CD4-positive, alpha-beta T cell treated with Interleukin-10 for 1 hour (primary cell): ENCODE measurements at places on chromosomes 12 and 14.

DNA sequence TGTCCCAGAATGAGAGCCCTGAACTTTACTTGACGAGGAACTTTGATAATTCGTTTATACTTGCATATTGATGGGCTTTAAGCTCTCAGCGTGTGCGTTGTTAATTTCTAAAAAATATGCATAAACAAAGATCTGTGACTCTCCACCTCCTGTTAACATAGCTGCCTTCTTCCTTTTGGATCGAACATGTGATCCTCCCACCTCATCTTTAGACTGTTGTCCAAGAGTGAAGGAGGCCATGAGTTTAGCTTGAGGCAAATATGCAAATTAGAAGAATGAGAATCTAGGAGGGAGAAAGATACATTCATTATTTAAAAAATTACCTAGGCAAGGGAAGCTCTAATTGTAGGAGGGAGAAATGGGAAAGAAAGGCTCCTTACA, 617 bp downstream of the TTC8 start:
- no peak for DNase-seq

GRCh38 chr14:74834692-74835392, 41.1 kb downstream of the PROX2 start:
- no peak for DNase-seq

- no peak for DNase-seq
These were observed 61.6 kb upstream of the KTN1 start for GRCh38 chr14:55518391-55518790.

- no peak for DNase-seq
These were observed 1.6 kb downstream of the BEGAIN start for GRCh38 chr14:100585448-100586152.

DNA sequence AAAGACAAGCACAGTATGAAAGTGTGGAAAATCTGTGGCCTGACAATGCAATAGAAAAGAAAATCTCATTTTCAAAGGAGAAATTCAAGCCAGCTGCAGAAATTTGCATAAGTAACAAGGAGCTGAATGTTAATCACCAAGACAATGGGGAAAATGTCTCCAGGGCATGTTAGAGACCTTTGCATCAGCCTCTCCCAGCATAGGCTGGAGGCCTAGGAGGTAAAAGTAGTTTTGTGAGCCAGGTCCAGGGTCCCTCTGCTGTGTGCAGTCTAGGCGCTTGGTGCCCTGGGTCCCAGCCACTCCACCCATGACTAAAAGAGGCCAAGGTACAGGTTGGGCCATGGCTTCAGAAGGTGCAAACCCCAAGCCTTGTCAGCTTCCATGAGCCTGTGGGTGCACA, 58.3 kb downstream of the TESPA1 start:
- no peak for DNase-seq

DNA sequence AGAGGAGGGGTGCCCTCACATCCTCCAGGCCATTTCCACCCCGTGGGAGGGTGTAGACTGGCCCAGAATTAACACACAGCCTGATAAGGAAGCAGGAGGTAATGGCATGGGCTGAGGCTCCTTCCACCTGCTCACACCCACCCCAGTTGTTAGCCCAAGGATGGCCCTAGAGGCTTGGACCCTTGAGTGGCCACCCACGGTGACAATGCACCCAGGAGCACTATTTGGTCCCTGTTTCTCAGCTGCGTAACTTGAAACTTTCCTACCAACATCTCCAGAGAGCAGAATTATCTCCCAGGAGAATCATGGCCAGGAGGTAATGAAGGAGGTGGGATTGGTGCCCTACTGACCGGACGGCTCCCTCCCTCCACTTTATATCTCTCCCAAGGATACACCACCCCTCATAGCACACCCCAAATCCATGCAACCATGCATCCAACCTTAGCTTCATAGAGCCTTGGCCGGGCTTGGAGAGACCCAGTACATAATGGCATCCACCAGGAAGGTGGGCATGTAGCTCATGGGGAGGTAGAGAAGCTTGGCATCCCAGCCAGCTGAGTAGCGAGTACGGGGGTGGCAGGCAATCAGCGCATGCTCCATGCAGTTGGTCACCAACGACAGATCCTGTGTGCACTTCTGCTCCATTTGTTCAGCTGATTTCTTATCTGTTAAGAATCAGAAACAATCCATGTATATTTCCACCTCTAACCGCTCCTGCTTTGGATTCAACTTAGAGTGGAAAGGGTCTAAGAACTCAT, 5.6 kb downstream of the RDH16 start:
- DNase-seq = no peak

GRCh38 chr14:34997762-34998161, 15.0 kb downstream of the SRP54 start:
- DNase-seq = no peak

DNA sequence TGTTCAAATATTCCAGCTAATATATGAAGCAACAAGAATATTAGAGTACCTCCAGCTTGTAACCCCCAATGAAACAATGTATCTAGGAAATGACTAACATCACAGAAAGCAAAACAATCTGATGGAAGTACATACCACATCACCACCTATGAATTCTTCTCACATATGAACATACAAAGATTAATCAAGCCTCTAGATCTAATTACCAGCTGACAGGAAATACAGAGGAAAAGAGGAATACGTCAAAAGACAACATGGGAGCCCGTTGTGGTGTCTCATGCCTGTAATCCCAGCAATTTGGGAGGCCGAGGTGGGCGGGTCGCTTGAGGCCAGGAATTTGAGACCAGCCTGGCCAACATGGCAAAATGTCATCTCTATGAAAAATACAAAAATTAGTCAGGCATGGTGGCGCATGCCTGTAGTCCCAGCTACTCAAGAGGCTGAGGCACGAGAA, 7.5 kb downstream of the NEDD8 start:
- no peak for DNase-seq

DNA sequence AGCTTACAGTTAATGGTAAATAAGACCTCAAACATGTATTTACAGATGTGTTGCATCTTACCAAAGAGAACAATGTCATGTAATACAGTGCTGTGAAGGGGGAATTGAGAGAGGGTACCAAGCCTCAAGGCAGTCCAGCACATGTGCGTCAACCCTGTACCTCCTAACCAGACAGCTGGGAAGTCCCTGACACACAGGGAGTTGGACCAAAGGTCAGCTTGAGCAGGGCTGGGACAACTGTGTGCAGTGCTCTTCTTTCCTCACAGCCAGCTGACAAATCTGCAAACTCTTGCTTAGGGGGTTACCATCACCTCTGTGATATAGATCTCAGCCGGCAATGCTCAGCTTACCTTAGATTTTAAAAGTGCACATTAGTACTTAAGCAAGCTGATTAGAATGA, 56.8 kb upstream of the RIC8B start:
- DNase-seq = no peak

- DNase-seq = no peak
These were observed 6.1 kb upstream of the SYNE3 start for GRCh38 chr14:95522556-95522955.

- DNase-seq = no peak
These were observed 22.8 kb upstream of the OASL start for GRCh38 chr12:121061831-121062230.

DNA sequence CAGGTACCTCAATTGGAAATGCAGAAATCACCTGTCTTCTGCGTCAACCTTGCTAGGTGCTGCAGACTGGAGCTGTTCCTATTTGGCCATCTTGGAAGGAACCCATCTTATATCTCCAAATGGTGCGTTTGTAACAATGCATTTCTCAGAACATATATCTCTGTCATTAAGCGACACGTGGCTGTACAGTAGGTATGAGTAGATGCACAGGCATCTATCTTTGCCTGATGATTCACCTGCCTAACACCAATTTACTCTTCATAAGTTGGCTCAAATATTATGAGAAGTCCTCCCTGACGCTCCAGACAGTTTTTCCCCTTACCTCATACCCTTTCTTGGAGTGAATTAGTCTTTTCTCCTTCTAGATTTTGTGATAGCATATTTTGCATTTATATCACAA, 44.2 kb downstream of the GPR137C start:
- no peak for DNase-seq

DNA sequence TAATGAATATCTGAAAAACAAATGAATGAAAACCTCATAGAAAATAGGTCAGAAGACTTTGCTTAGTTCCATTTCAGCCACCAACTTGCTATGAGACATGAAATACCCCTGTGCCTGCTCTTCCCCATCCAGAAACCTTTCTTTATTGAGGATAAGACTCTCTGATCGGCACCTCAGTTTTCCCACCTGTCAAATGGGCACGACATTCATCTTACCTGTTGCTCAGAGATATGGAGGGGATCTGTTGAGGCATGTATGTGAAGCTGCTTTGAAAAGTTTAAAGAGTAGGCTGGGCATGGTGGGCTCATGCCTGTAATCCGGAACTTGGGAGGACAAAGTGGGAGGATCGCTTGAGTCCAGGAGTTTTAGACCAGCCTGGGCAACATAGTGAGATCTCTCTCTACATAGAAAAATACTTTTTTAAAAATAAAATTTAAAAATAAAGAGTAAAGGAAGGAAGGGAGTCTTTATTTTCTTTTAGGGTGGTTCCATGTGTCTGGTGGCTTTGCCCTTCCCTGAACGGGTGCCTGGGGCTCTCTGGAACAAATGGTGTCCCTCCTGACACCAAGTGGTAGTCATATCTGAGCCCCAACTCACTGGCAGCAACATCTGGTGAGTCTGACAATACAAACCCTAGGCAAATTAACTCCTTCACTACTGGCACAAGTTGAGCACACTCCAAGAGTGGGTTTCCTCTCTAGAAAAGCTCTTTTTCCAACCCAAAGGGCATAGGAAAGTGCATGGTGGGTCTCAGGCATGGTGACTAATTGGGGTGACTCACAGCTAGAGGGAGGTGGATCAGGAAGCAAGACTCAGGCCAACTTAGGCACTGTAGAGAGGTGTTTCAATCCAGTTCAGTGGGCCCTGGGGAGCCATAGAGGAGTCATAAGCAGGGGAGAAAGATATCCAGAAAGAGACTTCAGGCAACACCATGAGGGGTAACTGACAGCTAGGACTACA, 42.1 kb downstream of the MAP1LC3B2 start:
- DNase-seq = no peak

DNA sequence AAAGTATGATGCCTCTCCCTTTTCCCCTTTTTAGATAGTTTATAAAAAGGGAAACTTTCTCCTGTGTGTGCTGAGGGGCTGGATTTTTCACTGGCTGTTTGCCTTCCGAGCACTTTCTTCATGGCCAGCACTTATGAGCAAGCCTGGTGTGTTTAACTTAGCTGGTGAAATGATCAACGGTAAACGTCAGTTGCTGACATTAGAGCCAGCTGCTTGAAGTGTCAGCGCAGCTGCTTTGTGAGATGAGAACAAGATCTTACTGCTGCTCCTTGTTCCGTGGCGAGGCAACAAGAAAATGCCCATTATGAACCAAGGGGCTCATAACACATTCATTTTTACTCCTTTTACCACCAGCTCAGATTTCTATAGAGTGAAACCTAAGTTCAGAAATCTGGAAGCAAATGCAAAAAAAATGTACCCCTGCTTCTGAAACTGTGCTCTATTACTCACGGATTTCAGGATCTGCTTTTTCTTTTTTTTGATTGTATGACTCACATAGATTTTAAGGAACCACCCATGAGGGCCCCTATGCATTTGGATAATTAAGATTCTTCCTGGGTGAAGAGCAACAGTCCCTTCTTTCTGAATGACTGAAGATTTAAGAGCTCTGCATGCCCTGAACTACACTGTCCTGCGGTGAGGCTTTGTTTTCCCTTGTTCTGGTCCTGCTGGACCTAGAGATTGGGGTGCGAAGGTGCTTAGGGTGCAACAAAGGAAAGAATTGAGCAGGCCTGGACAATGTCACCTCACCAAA, 74.3 kb upstream of the CPM start:
- no peak for DNase-seq

- DNase-seq = no peak
These were observed 174.1 kb upstream of the RTL1 start for GRCh38 chr14:101077481-101078074.

DNA sequence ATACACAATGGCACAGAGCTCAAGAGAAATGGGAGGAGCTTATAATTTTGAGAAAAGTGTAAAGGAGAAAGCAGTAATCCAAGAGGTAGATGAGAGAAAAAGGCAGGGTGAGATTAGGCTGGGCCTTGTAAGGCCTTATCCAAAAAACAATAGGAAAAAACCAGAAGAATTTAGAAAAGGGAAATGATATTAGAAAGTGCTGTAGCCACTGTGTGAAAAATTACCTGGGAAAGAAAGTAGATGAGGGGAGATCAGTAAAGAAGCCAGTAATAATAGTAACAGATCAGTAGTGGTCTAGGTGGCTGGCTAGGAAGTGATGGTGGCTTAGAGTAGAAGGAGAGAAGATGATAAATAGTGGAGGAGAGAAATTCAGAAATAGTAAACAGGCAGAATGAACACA, 66.3 kb upstream of the CFL2 start:
- no peak for DNase-seq

GRCh38 chr12:113030875-113031525, 25.5 kb upstream of the DTX1 start:
- peak; percentile 50 for DNase-seq

DNA sequence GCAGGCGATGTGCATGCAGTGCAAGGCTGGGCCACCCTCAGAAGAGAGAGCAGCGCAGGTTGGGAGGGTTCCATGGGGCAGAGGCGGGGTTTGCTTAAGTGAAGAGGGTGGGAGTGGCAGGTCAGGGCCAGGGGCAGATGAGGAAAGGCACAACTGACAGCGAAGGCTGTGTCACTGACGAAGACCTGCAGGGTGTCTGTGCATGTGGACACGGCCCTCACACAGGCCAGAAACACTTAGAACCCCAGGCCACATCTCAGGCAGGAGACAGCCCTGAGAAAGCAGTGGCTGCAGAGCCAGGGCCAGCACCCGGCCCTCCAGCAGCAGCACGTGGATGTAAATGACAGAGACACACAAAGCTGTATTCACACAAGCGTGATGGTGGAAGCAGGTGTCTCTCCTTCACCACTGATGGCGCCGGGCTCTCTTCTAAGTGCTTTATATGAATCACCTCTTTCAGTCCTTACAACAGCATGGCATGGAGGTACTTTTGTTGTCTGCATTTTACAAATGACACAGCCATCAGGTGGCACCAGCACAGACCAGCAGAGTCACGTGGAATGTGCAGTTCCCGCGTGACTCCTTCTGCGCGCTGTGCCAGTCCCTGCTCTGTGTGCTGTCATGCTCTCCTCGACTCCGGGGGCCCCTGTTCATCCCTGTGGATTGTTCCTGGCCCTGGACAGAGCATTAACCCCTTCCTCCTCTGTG, 54.6 kb downstream of the TSPAN11 start:
- DNase-seq = no peak
